ENCODE measurements at places on chromosomes 12 and 14.

DNA sequence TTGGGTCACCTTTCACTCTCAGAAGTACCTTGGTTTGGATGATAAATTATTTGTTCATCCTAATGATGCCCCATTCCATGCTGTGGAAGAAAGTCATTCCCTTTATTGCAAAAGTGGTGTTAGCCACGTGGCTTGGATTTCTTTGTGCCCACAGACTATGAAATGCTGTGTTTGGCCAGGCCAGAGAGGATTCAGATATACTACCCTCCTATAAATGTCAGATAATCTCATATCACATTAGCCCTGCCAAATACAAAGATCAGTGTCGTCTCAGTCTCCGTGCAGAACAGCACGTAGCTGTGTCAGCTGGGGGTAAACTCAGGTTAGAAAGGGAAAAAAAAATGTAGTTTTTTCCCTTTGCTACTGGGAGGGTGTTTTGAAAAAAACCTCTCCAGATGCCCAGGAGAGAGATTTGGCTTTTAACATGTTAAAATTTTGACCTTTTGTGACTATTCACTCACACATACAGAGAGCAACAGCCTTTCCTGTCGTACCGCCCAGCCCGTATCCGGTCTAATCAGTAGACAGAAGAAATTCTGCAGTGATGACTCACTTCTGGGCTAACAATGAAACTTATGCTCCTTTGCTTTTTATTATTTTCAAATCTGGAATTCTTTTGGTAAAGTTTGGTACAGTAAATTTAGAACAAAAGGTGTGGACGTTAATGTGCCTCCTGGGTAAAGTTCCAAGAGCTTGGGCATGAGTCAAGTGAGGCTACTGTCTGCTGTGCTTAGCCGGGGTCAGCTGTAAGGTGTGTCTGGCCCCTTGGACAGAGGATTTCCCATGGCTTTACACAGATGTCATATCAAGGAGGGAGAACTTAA, 8.5 kb upstream of the PTPRB start:
- no peak for DNase-seq

DNA sequence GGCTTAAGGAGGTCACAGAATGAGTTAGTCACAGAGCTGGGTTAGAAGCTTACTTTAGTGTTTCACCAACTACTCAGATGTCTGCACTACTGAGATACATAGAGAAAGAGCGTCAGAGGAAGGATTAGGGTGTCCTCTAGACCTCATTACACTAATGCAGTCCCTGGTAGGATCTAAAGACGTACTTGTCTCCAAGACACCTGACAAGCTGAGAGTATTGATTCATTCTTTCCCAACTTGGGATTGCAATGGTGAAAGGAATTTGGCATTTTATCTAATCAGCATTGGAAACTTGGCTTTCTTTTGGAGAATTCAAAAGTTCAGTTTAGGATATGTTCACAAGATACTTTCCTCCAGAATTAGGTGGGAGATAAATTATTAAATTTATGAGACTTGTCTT, 402.1 kb downstream of the ZFP36L1 start:
- DNase-seq, result no peak

GRCh38 chr12:40622246-40622838, 69.9 kb upstream of the CNTN1 start:
- DNase-seq, result peak; percentile 8

- DNase-seq, result no peak
Measured at GRCh38 chr12:81450920-81451739, 308.0 kb downstream of the PPFIA2 start.

DNA sequence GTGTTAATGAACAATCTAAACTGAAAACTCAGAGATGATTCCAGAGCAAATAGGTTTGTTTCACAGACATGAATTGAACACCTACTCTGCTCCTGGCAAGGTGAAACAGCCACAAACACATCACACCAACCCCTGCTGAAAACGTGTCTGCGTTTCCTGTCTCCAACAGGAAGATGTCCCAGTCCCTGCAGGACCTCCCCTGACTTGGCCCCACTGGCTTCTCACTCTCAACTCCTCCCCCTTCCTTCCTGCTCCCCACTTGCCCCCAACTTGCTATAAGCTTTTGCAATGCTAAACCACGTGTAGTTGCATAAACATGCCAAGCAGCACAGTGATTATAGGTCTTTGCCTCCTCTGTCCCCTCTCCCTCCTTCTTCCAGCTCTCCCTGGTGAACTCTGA, 567.6 kb downstream of the BCL11B start:
- no peak for DNase-seq

- DNase-seq, result no peak
Measured at GRCh38 chr14:23727566-23728335, 91.6 kb downstream of the DHRS2 start.

DNA sequence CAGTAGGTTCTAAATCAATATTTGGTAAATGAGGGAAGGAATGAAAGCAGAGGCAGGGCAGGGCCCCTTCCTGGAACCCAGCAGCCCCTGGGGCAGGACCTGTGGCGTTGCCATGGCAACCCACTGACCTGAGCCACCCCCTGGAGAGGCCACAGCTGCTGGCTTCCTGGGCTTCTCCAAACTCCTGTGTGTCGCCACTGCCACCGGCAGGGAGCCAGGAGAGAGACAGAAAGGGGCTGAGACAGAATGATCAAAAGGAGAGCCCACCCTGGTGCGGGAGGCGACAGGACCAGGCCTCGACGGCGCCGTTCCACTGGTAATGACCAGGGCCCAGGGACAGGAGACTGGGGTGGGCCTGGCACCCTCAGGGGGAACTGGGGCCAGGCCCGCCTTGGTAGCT, 18.2 kb downstream of the RFX4 start:
- no peak for DNase-seq

DNA sequence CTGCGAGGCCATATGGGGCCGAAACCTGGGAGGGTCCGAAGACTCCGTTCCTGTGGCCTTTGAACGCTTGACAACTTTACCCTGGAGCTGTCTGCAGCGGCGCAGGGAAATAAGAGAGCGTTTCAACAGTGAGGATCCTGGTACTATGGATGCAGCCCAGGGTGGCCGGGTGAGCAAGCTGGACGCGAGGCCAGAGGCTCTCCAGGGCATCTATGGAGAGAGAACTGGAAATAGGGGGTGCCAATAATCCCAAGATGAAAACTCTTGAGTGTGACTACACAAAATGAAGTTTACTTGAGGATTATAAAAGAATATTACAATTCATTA, 1.1 kb upstream of the ABCC9 start:
- no peak for DNase-seq

Data from NCI-H187 (cell line).